ENCODE measurements at places on chromosomes 7 and 10. TPM values are rescaled to one million over a fixed set of nuclear protein-coding genes. Genes with fewer than 3 reads are reported as not detected.

DNA sequence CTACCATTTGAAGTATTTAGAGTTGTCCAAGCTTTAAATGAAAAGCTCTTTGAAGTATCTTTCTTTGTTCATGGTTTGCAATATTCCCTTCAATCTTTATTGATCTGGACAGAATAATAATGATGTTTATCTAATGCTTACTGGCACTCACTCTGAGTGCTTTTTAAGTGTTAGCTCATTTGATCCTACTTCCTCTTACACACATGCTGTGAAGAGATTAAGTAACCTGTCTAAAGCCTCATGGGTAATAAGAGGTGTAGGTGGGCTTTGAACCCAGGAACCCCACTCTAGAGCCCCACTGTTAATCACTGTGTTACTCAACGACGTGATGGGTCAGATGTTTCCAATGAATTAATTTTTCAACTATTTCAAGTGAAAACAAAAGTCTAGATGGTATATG lies 31.1 kb upstream of the ADD3 start:
- H3K36me3 ChIP-seq: no peaks in the 10 kb centered on the region
- H3K27ac ChIP-seq: no peak overlapping the region
- DNase-seq: no peak
- no peaks in the 10 kb centered on the region for H3K27me3 ChIP-seq
- no peak overlapping the region for H3K4me3 ChIP-seq

- no peaks in the 10 kb centered on the region for H3K36me3 ChIP-seq
- H3K4me3 ChIP-seq: no peak overlapping the region
- H3K27me3 ChIP-seq: no peaks in the 10 kb centered on the region
Observed at GRCh38 chr10:116833986-116834985, 15.0 kb upstream of the ENO4 start.

The EVX1 gene
- total RNA-seq: 2.5 TPM

- H3K27me3 ChIP-seq: no peaks in the 10 kb centered on the region
- H3K4me1 ChIP-seq: no peaks in the 10 kb centered on the region
- no peak overlapping the region for H3K27ac ChIP-seq
- no peak overlapping the region for H3K4me3 ChIP-seq
- no peak for DNase-seq
- H3K36me3 ChIP-seq: no peaks in the 10 kb centered on the region
Observed at GRCh38 chr7:98816241-98816640, 53.6 kb downstream of the TMEM130 start.

GRCh38 chr7:31819031-31819430 lies 132.0 kb downstream of the PPP1R17 start:
- no peaks in the 10 kb centered on the region for H3K4me1 ChIP-seq
- no peaks in the 10 kb centered on the region for H3K36me3 ChIP-seq
- H3K27me3 ChIP-seq: no peaks in the 10 kb centered on the region
- no peak for DNase-seq
- H3K4me3 ChIP-seq: no peak overlapping the region

- no peaks in the 10 kb centered on the region for H3K36me3 ChIP-seq
- H3K4me1 ChIP-seq: peaks cover 30% of the 10 kb centered on the region
- no peaks in the 10 kb centered on the region for H3K27me3 ChIP-seq
Observed at GRCh38 chr7:17367502-17367901, 69.0 kb downstream of the AHR start.

DNA sequence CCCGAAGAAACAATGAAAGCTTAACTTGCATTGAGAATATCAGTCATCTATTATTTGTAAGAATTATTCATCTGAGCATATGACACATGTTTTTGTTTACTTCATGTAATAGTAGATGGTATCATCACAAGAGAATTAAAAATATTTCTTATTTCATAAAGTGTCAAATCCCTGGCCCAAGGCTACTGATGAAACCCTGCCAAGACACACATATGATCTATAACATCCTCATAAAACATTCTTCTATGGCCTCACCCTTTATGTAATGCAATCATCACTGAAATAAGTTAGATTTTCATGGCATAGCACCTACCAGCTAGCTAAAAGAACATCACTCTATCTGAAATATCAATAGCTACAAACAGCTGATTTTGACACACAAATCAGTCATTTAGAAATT lies 385.6 kb upstream of the PHF14 start:
- no peak overlapping the region for H3K27ac ChIP-seq
- no peaks in the 10 kb centered on the region for H3K36me3 ChIP-seq
- H3K27me3 ChIP-seq: no peaks in the 10 kb centered on the region
- DNase-seq: no peak
- H3K4me1 ChIP-seq: no peaks in the 10 kb centered on the region

DNA sequence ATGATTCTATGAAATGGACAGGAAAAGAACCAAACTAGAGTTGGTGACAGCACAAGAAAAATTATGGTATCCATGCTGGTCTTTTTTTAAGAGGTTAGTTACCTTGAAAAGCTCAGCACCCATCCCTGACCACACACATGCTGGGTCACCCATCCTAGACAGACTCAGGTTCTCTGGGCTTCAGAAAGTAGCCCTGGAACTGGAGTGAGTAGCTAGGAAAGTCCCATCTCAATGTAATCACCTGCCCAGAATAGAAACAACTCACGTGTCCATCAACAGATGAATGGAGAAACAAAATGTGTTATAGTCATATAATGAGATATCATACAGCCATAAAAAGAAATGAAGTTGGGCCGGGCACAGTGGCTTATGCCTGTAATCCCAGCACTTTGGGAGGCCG lies 37.0 kb downstream of the GSDME start:
- H3K27ac ChIP-seq: no peak overlapping the region
- DNase-seq: no peak
- H3K27me3 ChIP-seq: no peaks in the 10 kb centered on the region
- H3K36me3 ChIP-seq: no peaks in the 10 kb centered on the region

The LGI1 gene
- total RNA-seq: 0.74 TPM

DNA sequence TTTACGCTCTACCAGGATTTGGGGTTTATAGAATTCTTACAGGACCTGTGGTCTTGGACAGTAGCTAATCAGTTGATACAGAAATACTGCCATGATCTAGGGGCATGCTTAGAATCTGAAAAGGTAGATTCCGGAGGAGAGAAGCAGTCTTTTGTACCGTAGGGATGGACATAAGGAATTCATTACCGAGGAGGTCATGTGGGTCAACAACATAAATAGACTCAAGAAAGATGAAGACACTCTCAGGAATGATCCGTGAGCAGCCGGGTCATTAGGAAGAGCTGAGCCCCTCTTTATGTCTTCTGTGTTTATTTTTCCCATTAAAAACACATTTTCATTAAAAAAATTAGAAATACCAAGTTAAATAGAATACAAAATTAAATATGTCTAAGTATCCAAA lies 160.1 kb upstream of the TNS3 start:
- no peak for DNase-seq
- no peaks in the 10 kb centered on the region for H3K4me1 ChIP-seq
- no peak overlapping the region for H3K27ac ChIP-seq
- H3K27me3 ChIP-seq: no peaks in the 10 kb centered on the region
- no peak overlapping the region for H3K4me3 ChIP-seq
- H3K36me3 ChIP-seq: no peaks in the 10 kb centered on the region

GRCh38 chr10:1116696-1117280 lies 60.6 kb downstream of the WDR37 start:
- DNase-seq: peak; percentile 40
- H3K4me3 ChIP-seq: no peak overlapping the region
- no peaks in the 10 kb centered on the region for H3K27me3 ChIP-seq
- no peaks in the 10 kb centered on the region for H3K36me3 ChIP-seq
- no peaks in the 10 kb centered on the region for H3K4me1 ChIP-seq

- H3K36me3 ChIP-seq: no peaks in the 10 kb centered on the region
- no peak for DNase-seq
- H3K27ac ChIP-seq: peak overlapping the region; percentile 72
- no peak overlapping the region for H3K4me3 ChIP-seq
Observed at GRCh38 chr10:62433901-62434300, 59.7 kb downstream of the ZNF365 start.

The ATP6V0E2 gene
- 13.3 TPM for total RNA-seq

GRCh38 chr10:14022052-14022451 lies 308.7 kb downstream of the FRMD4A start:
- no peaks in the 10 kb centered on the region for H3K27me3 ChIP-seq
- DNase-seq: no peak
- no peaks in the 10 kb centered on the region for H3K36me3 ChIP-seq
- no peak overlapping the region for H3K4me3 ChIP-seq
- no peak overlapping the region for H3K27ac ChIP-seq
